SK-MEL-5 (cell line): ENCODE measurements at places on chromosomes 6 and 20.

- no peak for DNase-seq
These were observed 124.2 kb downstream of the LY86 start for GRCh38 chr6:6712449-6713403.

DNA sequence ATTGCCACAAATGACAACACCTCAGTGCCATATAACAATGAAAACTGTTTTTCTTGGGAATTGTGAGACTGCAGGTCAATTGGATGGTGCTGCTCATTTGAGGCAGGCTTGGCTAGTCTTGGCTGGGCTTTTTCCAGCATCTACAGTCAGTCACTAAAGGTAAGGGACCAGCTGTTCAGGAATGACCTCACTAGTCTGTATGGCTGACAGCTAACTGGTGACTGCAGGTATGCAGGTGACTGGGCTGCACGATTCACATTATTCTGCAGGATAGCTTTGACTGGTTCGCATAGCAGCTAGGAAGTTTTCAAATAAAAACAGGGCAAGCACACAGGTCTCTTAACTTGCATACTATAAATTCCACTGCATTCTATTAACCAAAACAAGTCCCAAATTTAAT, 22.1 kb upstream of the HMGCLL1 start:
- DNase-seq, result no peak

DNA sequence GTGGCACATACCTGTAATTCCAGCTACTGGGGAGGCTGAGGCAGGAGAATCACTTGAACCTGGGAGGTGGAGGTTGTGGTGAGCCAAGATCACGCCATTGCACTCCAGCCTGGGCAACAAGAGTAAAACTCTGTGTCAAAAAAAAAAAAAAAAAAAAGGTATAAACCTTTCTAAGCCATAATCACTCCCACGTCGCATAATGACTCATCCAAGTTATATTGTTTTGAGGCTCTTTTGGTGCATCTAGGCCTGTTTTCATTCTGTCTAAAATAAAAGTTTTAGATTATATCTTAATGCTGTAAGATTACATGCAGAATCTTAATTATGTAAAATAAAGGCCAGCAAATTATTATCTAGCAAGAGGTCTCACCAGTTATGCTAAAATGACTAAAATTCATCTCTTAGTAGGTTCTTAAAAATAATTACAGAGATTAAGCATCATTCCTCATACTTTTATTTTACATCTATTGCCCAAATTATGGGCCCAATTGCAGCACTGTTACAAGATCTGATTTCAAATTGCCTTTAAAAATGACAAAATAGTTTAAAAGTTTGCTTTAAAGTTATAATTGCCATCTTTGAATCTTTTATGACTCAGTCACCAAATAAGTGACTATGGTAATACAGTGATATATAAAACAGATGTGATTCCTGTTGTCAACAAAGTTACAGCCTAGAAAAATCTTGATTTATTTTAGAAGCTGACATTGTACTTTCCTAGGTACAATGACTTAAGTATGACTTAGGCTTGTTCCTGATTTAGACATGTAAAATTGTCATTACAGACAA, 10.4 kb upstream of the SUMO4 start:
- DNase-seq, result no peak

- DNase-seq, result no peak
These were observed 188.2 kb downstream of the ERMARD start for GRCh38 chr6:169939554-169940164.

- no peak for DNase-seq
These were observed 61.2 kb upstream of the TRAF3IP2 start for GRCh38 chr6:111666847-111667246.

DNA sequence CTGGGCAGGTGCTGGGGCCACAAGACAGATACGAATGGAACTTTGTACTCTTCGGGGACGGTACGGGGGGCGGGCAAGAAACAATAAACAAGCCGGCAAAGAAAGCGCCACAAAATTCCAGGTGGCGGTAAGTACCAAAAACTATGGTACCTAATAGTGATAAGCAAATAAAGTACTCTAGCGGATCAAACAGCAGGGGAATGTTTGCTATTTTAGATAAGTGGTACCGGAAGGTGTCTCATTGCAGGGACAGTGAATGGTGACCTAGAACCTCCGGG, 15.1 kb upstream of the RIPK1 start:
- no peak for DNase-seq

DNA sequence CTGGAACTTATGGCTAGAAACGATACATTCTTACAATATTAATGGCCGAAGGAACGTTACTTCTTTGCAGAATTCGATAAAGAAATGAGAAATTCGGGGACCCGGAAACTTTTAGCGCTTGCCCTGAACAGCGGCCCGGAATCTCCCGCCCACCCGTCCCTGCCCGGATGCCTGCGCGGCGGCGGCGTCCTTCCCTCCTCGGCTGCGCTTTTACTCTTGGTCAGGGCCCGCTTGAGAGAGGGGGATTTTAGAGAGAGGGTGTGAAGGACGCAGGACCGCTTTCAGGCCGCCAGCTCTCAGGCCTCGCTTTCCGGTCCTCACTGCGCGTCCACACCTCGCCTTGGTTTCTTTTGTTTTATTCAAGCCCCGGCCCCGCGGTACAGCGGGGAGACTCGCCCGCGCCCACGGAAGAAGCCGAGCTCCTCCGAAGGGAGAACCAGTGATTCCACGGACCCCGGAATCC, 243.7 kb downstream of the ARID1B start:
- DNase-seq, result peak; percentile 33

GRCh38 chr6:12537389-12537788, 179.2 kb upstream of the PHACTR1 start:
- no peak for DNase-seq

DNA sequence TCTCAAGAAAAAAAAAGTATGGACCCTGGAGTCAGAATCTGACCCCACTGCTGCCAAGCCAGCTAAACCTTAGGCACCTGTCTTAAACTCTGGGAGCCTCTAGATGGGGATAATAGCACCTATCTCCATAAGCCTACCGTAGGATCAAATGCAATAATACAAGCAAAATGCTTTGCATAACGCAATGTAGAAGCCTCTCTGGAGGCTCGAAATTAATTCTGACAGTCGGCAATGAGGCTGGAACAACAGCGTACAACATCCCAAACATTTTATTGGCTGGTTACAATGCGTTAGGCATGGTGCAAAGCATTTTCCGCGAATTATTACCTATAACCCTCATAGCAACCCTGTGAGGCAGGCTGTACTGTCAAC, 521 bp downstream of the CDK5RAP1 start:
- no peak for DNase-seq

DNA sequence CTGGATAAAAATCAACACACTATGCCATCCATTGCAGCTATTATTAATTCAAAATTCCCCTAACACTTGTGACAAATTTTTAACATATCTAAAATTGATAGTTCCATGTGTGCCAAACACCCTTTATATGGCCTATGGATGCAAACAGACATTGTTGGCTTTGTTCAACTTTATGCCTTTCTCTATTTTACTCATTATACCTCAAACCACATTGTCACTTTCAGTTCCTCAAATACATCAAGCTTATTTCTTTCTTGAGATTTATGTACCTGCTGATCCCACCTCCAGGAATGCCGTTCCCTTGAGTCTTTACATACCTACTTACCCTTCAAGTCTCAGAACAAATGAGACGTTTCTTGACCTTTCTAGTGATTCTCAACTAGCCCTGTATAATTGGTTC, 193.5 kb upstream of the PLN start:
- DNase-seq, result no peak

GRCh38 chr20:57611586-57612311, 8.5 kb downstream of the ZBP1 start:
- DNase-seq, result peak; percentile 38

DNA sequence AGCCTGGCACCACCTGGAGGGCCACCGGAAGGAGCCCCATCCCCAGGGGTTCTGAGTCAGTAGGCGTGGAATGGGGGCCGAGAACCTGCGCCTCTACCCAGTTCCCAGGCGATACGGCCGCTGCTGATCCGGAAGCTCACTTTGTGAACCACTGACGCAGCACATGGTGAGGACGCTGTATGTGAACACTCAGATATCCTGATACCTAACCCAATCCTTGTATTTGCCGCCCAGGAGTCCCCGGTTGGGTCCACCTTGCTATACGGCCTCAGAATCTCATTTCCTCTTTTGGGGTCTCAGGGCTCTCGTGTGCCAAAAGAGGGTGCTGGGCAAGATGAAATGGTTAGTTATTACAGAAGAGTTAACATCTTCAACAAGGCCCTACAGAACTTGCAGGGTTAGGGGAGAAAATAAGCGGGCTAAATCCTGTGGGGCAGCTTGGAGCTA, 604 bp upstream of the RAB5IF start:
- peak; percentile 49 for DNase-seq

- DNase-seq, result peak; percentile 93
These were observed at the start of gene WFDC10A for GRCh38 chr20:45629496-45630100. Gene WFDC10A, plus strand, starts transcription at chr20:45629739. Its CDS starts 75 bp downstream, at chr20:45629814.

DNA sequence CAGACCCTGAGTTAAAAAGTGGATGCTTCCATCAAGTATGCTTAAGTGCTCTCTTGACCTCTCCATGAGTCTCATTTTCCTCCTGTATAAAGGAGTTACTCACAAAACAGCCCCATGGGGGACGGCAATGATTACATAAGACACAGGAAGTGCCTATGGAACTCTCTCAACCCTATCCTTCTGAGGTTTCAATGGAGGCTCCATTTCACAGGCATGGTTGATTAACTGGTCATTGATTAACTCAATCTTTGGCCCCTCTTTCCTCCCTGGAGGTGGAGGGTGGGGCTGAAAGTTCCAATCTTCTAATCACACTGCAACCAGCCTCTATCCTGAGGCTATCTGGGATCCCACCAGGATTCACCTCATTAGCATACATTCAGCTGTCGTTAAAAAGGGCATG, 29.3 kb downstream of the CST8 start:
- DNase-seq, result peak; percentile 3

DNA sequence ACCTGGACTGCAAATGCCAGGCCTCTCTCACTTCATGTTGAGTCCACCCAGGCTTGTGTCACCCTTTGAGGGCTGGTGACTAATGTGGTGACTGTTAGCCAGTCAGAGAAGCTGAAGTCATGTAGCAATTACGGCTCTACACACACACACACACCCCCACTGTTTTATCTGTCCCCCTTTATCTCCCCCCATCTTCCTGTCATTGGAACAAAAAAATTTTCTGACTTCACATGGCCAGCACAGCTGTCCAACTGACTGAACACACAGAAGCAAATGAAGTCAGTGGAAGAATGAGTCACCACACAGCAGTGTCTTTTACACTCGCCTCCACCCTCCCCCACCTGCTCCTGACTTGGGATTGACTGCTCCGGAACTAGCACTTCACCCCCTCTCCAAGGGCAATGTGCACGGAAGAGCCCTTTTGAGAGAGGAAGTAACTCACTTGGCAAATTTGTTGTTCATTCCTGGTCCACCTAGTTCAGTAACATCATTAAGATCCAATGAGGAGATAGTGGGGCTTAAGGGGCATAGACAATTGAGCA, 198.0 kb downstream of the RNF144B start:
- peak; percentile 73 for DNase-seq

GRCh38 chr6:16722630-16723029, 38.6 kb downstream of the ATXN1 start:
- no peak for DNase-seq

DNA sequence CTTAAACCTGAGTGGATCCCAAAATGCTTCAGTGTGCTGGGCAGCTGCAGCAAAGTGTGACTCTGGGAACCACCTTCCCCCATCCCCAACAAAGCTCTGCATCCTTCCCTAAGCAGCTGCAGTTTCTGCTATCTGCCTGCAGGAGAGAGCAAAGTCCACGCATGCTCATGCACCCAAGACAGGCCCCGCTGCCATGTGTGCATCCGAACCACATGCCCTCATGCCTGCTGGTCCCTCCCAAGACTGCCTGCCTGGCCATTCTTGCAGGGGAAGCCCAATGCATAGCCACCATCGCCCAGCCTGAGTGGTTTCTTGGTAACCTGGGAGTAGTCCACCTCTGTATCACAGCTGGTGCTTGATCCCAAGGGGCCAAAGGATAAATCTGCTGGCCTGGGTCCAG, 94.3 kb upstream of the OLIG3 start:
- DNase-seq, result peak; percentile 34

DNA sequence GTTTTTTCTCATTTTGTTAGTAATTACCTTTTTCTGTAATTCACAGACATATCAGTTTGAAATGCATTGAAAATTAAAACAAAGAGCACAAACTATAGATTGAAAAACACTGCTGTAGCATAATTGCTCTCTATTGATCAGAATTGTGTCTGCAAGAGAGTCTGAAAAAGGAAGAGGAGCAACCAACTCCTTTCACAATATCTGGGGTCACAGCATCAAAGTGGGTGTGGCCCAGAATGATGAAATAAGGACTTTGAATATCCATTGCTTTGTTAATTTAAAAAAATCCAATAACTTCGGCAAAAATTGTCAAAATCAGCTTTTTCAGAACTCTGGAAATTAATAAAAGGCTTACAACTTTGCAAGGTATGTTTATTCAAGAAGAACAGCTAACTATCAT, 99.2 kb downstream of the MYLK4 start:
- no peak for DNase-seq

DNA sequence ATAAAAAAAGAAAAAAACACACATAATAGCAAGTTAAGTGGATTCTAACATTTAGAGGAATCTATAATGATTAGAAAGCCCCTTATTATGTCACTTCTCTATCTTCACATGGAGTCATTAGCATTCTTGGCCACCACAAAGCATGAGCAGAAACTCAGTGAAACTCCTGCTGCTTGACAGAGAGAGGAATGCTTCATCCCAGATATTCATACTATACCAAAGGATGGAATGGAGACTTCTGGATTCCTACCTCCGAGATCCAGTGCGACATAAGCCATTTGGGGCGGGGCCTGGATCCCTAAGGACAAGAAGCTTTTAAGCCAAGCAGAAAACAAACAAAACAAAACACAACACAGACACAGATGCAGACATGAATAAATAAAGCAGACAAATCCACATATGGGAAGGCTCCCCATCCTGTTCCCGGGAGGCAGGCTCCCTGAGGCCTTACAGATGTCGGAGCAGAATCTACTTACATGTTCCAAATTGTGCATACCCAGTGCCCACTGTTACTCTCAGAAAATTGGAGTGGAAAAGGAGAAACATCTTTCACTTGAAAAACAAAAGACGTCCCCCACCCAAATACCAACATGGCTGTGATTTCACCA, 727.3 kb downstream of the MAFB start:
- DNase-seq, result no peak

- DNase-seq, result no peak
These were observed 2.8 kb downstream of the CST2 start for GRCh38 chr20:23823621-23824324.

DNA sequence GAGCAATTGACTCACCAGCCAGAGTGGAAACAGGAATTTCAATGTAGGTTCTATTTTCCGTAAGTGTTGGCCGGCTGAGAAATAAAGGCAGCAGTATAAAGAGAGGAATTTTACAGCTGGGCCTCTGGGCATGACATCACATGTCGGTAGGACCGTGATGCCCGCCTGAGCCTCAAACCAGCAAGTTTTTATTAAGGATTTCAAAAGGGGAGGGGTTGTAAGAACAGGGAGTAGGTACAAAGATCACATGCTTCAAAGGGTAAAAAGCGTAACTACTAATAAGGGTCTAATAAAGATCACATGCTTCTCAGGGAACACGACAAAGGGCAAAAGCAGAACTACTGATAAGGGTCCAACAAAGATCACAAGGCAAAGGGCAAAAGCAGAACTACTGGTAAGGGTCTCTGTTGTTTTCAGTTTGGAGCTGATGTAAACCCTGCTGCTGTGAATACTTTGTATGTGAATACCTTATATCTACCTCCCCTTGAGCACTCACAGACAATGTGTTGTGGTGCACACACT, 9.0 kb upstream of the TULP4 start:
- peak; percentile 56 for DNase-seq
